ENCODE measurements at places on chromosomes 3 and 15.
A peak's percentile ranks its signal among the peaks of the same experiment; 100 is the strongest.

GRCh38 chr3:56491566-56491965 is 23.3 kb upstream of the ERC2 start:
- no peaks in the 10 kb centered on the region for H3K4me1 ChIP-seq
- H3K27me3 ChIP-seq, result no peaks in the 10 kb centered on the region
- no peak overlapping the region for H3K27ac ChIP-seq
- H3K36me3 ChIP-seq, result no peaks in the 10 kb centered on the region
- no peak overlapping the region for H3K4me3 ChIP-seq
- no peak for DNase-seq

DNA sequence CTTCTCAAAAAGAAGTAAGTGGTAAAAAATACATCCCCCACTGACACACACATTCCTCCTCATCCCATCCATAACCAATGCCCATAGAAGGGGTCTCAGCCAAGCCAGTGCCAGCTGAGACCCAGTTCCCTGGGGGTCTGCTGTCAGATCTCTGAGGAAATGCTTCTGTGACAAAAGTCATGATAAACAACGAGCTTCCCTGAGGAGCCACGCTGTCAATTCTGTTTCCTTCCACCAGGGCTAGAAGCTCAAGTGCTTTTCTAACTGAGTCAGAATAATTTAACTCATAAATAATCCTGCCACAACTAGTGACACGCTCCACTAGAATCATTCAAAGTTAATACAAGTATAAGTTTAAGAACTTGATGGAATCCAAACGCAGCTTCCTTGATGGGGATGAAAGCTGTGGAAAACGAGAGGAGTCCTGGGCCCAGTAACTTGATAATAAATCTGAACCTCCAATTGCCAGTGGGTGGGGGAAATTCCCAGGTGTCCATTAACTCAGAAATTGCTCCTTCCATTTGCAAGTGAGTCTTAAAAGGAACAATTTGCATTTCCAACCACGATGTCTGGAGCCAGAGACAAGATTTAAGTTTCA is 348.7 kb upstream of the LMCD1 start:
- no peak overlapping the region for H3K4me3 ChIP-seq
- H3K36me3 ChIP-seq, result no peaks in the 10 kb centered on the region
- no peak overlapping the region for H3K27ac ChIP-seq
- no peak for DNase-seq

GRCh38 chr15:25694823-25695312 is 168.3 kb downstream of the ATP10A start:
- no peak overlapping the region for H3K4me3 ChIP-seq
- DNase-seq, result no peak
- no peaks in the 10 kb centered on the region for H3K36me3 ChIP-seq
- no peaks in the 10 kb centered on the region for H3K27me3 ChIP-seq
- H3K27ac ChIP-seq, result no peak overlapping the region

- H3K4me3 ChIP-seq, result no peak overlapping the region
- H3K27ac ChIP-seq, result no peak overlapping the region
- H3K27me3 ChIP-seq, result no peaks in the 10 kb centered on the region
- H3K4me1 ChIP-seq, result no peaks in the 10 kb centered on the region
- no peaks in the 10 kb centered on the region for H3K36me3 ChIP-seq
Observed at GRCh38 chr3:156273111-156273694, 152.8 kb downstream of the KCNAB1 start.

GRCh38 chr3:119579366-119580066 is at the start of gene ADPRH:
ADPRH (plus strand) TSS chr3:119579492; CDS start chr3:119582170, 2,678 bp downstream.
- no peaks in the 10 kb centered on the region for H3K27me3 ChIP-seq
- peak; percentile 76 for DNase-seq
- H3K4me3 ChIP-seq, result peak within 1 kb of the TSS; percentile 69

GRCh38 chr3:66823532-66823931 is 174.6 kb upstream of the KBTBD8 start:
- no peaks in the 10 kb centered on the region for H3K4me1 ChIP-seq
- H3K4me3 ChIP-seq, result no peak overlapping the region
- H3K27ac ChIP-seq, result no peak overlapping the region
- DNase-seq, result no peak

GRCh38 chr3:139601191-139601961 is 61.8 kb upstream of the RBP1 start:
- no peak overlapping the region for H3K27ac ChIP-seq
- no peaks in the 10 kb centered on the region for H3K27me3 ChIP-seq
- H3K36me3 ChIP-seq, result no peaks in the 10 kb centered on the region
- H3K4me1 ChIP-seq, result no peaks in the 10 kb centered on the region
- DNase-seq, result no peak

GRCh38 chr15:52798529-52799101 is 8.5 kb upstream of the ONECUT1 start:
- H3K4me3 ChIP-seq, result no peak overlapping the region
- H3K27ac ChIP-seq, result no peak overlapping the region
- H3K27me3 ChIP-seq, result no peaks in the 10 kb centered on the region
- H3K36me3 ChIP-seq, result no peaks in the 10 kb centered on the region
- no peak for DNase-seq

GRCh38 chr3:37053753-37054152 is 60.4 kb downstream of the MLH1 start:
- DNase-seq, result no peak
- no peaks in the 10 kb centered on the region for H3K36me3 ChIP-seq
- H3K4me3 ChIP-seq, result no peak overlapping the region
- H3K27ac ChIP-seq, result no peak overlapping the region
- H3K4me1 ChIP-seq, result peaks cover 8% of the 10 kb centered on the region

GRCh38 chr3:141236361-141236760 is 4.7 kb downstream of the PXYLP1 start:
- H3K27me3 ChIP-seq, result no peaks in the 10 kb centered on the region
- no peaks in the 10 kb centered on the region for H3K36me3 ChIP-seq
- no peak overlapping the region for H3K4me3 ChIP-seq
- no peak for DNase-seq
- H3K4me1 ChIP-seq, result peaks cover 4% of the 10 kb centered on the region
- H3K27ac ChIP-seq, result no peak overlapping the region

DNA sequence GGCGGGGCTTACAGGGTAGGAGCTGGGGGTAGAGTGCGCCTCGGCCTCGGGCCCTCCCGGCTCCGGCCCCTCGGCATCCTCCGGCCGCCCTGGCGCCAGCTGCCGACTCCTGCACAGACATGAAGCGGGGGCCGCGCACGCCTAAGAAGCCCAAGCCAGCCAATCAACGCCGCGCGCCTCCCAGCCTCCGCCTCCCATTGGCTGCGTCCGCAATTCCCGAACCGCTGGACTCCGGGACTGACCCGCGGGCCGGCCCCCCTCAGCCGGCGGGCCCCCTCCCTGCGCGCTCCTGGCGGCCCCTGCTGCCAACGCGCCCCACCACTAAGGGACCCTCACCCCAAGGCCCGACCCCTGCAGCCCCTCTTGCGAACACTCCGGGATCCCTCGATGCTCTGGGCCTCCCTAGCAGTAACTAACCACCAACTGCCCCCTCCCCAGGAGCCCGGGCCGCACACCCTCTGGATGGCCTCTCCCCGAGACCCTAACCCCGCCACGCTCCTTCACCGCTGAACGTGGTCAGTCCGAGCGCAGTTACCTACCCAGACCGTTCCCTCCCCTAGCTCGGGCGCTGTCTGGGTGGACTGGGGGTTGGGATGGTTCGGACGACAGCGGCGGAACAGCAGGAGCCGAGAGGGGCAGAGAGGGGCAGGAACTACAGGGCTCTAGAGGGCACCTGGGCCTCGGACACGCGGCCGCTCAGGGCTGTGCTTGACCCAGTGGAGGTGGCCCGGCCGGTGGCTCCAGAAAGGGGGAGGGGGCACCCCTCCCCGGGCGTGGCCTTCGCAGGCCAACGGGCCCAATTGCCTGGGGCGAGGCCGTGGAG is 5.0 kb downstream of the GATA2 start:
- H3K4me3 ChIP-seq, result peak overlapping the region; percentile 58
- DNase-seq, result peak; percentile 69
- peaks cover 19% of the 10 kb centered on the region for H3K4me1 ChIP-seq
- no peaks in the 10 kb centered on the region for H3K36me3 ChIP-seq

- no peaks in the 10 kb centered on the region for H3K27me3 ChIP-seq
Observed at GRCh38 chr15:28100516-28101195, 1.5 kb upstream of the OCA2 start.

Data from ovary (tissue), 10 donors.